HCEC 1CT (cell line): ENCODE measurements at places on chromosomes 6 and 20.

GRCh38 chr6:129475477-129476247, 234.3 kb downstream of the ARHGAP18 start:
- no peak for DNase-seq

DNA sequence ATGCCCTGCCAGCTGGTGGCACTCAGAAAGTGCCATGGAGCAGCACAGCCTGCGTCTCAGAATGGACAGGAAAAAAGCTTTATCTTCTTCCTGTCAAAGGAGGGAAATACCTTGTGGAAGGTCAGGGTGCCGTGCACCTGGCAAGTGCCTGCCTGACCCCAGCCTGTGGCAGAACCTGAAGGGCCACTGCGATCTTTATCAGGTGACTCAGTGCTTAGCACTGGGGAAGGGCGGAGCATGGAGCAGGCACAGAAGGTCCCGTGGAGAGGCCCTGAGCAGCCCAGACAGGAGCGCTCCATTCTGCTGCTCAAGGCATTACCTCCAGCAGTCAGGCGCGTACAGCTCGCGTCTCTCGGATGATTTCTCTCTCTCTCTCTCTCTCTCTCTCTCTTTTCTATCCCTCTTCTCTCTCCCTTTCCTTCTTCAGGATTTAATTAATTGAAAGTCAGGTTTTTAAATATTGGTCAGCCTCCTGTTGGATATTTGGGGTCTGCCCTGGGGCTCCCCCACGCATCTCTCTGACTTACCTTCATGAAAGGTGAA, 31.7 kb downstream of the FOXC1 start:
- DNase-seq = no peak

DNA sequence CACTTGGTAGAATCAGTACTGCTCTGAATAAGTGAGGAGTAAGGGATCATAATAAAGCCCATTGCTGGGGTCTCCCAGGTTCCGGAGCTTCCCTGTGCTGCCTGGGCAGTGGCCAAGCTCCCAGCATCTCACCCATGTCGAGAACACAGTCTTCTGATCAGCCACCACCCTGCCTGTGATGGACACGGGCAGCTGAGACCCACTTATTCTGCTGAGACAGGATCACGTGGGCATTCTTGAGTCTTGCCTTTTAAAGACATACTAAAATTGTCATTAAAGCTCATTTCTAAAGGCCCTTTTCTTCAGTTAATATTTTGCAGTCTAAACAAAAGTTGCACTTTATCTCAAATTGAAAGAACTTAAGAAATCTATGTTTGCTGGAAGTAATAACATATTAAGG, 42.7 kb upstream of the SLC22A2 start:
- no peak for DNase-seq

DNA sequence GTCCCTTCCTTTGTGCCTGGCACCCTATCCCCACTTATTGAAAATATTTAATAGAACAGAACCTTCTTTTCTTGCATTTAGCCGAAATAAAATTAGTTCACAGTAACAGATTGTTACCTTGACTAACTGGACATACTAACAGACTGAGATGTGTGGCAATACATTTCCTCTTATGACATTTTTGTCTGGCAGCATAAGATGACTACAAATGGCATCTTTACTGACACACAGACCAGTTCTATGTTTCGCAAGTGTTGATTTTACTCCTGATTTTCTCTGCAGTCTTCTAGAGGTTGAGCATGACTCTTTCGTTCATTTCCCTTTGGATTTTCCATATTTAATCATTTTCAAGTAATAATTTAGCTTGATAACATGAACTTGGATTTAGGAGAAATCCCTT, 474.6 kb downstream of the CBLN4 start:
- DNase-seq = no peak

DNA sequence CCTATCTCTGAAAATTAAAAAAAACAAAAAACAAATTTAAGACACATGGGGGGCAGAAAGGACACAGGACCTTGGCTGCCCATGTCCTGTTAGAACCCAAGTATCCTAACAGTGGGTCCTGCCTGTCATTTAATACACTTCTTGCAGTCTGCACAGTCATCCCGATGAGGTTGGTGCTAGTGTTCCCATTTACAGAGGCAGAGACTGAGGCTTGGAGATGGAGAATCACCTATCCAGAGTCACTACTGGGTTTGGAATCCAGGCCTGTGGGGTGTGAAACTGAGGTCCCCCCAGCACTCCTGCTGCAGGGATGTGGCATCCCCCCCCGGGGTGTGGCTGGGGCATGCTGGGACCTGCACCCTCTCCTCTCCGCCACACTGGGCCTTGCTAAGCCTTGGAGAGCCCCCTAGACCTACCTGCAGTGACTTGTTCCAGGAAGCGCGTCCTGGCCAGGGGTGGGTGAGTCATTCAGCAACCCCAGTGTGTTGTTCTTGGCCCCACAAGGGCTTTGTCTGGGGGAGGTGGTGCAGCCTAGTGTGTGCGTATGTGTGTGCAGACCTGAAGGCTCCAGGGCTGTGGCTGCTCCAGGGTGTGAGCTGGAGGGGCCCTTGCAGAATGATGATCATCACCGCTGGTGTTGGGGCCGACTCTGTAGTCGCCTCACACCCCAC, 49.7 kb downstream of the BCAS4 start:
- DNase-seq = peak; percentile 7

- peak; percentile 9 for DNase-seq
Observed at GRCh38 chr20:5402903-5403531, 86.3 kb upstream of the PROKR2 start.

GRCh38 chr6:7893342-7893741, 17.2 kb downstream of the TXNDC5 start:
- no peak for DNase-seq

DNA sequence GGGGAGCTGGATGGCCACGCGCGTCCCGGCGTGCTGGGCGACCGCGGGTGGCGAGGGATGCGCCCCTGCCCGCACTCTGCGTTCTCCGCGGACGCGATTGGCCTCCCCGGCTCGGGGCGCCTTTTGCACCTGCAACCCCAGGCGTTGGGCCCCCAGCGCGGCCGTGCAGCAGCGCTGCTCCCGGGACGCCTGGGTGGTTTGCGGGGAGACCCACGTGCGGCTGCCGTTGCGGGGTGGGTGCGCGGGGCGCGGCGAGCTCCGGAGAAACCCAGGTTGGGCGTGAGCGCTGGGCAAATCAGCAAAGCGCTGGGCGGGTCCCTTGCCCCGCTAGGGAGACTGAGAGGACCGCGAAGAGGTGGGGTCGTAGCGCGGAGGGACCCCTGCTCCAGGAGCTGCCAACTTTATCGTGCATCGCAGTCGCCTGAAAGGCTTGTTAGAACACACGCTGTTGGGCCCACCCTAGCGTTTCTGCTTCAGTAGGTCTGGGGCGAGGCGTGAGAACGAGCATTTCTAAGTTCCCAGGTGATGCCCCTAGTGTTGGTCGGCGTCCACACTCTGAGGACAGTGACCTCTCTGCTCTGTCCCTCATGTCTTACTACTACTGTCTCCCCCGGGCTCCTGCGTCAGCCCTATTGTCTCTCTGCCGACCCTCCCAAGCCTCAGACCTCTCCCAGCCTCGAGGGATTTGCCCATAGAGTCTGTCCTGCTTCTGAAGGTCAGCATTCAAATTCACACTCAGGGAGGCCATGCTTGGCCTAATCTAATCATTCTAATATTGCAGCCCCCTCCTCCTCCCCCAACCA, 538 bp upstream of the ZFP64 start:
- no peak for DNase-seq

DNA sequence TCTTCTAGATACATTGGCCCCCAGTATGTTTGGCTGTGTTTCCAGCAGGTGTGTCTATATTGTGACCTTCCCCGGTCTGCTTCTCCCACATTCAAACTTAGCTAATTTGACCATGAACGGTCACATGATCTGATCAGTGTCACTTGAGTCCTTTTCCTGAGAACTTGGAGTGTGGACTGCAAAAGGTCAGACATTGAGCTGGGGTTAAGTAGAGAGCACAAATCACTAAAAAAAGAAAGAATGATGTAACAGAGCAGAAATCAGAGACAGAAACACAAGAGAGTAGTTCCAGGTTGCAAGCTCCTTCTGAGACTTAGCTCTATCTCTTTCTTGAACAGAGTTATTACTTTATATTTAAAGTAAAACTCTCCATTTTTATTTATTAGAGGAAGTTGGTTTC, 733.9 kb downstream of the CBLN4 start:
- no peak for DNase-seq

- no peak for DNase-seq
Observed at GRCh38 chr20:63156221-63156671, 59.7 kb downstream of the YTHDF1 start.

- no peak for DNase-seq
Observed at GRCh38 chr20:63176034-63176426, 39.9 kb downstream of the YTHDF1 start.

GRCh38 chr6:8492536-8493133, 57.3 kb upstream of the SLC35B3 start:
- DNase-seq = no peak

GRCh38 chr6:22368794-22369193, 72.0 kb upstream of the PRL start:
- no peak for DNase-seq

DNA sequence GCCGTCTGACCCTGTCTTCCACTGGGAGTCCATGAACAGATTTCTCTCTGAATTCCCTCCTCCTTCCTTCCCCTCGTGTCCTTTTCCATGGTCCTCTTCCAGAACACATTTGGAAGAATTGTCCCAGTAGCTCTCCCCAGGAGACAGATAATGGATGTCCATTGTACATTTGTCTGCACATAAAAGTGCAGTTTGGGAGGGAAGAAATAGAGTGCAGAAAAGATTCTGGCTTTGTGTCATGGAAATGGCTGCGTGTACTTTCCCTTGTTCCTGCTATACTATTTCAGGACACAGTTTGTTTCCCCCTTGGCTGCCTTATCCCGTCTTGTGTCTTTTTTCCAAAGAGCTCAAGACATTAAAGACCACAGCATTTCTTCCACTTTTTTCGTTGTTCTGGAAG, 127.6 kb downstream of the SYNDIG1 start:
- DNase-seq = no peak

GRCh38 chr20:42846784-42847490, 342.8 kb downstream of the PTPRT start:
- DNase-seq = no peak

GRCh38 chr6:51472745-51473487, 614.5 kb downstream of the PKHD1 start:
- no peak for DNase-seq

DNA sequence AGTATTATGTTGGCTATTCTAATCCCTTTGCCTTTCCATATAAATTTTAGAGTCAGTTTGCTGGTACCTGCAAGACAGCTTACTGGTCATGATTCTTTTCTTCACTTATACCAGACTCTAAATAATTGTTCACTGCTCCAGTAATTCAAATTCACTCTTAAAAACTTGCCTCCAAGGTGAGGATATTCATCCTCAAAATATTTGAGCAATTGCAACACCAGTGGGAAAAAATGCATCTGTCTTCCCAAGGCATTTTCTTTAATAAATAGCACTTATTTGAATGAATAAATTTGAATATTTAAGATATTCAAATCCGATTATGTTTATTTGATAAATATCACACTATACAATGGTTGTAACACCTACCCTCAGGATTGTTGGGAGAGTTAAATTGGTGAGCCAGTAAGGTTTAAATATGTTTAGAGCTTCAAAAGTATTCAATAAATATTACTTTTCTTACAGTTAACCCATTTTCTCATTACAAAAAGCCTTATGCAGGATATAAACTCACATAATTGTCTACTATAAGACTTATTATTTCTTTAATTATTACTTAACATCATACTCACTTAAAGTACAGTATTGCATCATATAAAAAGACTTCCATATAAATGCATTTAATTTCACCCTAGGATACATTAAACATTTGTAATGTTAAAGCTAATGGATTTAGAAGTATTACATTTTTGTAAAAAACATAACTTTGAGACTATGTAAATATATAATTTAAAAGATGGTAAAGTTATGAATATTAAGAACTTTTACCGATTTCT, 285.6 kb downstream of the SAMD5 start:
- no peak for DNase-seq

- DNase-seq = peak; percentile 75
Observed at GRCh38 chr6:7108964-7109836, 1.4 kb downstream of the RREB1 start.

GRCh38 chr6:31468311-31468710, 29.6 kb upstream of the MICB start:
- no peak for DNase-seq

- DNase-seq = no peak
Observed at GRCh38 chr6:24779416-24780016, 4.8 kb downstream of the GMNN start.
